ENCODE measurements at places on chromosomes 7 and 10.

- no peak for DNase-seq
Observed at GRCh38 chr7:95338832-95339231, 14.5 kb upstream of the PON1 start.

GRCh38 chr7:150357270-150357669, 11.4 kb upstream of the REPIN1 start:
- no peak for DNase-seq

GRCh38 chr7:40793132-40793531, 658.3 kb downstream of the SUGCT start:
- no peak for DNase-seq

DNA sequence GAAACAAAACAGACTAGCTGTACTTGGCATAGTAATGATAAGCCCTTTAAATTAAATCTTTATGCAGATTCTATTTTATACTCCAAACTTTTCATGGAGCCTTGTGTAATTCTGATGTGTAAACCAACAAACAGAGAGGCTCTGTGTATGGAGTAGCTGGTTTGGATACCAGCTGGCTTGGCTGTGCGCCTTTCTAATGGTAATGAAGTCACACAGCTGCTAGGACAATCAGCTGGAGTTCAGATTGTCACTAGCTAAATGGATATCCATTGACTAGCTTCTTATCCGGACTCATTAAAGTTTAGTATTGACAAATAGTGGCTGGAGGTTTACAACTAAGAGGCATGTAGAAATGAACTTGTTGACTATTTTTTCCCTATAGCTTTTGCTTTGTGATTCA, 398.4 kb downstream of the DGKB start:
- DNase-seq = peak; percentile 11

- DNase-seq = no peak
Observed at GRCh38 chr10:4481192-4481591, 344.8 kb upstream of the AKR1E2 start.

DNA sequence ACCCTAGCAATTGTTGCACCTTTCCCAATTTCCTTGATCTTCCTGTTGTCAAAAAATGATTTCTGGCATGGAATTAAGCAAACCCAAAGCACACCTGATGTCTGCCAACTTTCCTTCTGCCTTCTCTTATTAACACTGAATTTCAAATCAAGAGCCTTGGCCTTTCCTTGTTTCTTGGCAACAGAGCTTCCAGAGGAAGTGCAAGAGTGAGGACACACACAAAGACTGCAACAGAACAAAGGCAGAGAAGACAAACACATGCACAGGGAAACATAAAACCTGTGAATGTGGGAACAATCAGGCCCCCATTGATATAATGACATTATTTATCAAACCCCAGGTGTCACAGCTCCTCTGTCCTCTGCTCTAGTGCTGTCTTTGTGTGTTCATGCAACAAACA, 73.0 kb upstream of the IL6 start:
- DNase-seq = no peak

Data from epithelial cell of esophagus (primary cell).